ENCODE measurements at places on chromosomes 7 and 10.

DNA sequence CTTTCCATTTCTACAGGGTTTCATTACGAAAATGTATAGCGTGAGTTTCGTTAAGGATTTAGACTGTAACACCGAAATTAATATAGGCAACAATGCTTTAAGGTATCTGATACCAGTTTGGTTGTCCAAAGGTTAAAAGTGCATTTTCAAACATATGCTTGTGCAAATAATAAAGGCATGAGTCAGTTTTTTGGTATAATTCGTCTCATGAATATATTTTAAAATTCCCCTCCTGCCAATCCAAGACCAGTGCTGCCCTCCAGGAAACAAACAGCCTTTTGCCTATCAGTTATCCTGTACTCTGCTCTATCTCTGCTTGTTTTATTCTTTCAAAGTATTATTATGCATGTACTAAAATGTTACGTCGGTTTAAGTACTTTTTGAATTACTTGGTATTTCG is 2.0 kb downstream of the LCOR start:
- no peak for DNase-seq

DNA sequence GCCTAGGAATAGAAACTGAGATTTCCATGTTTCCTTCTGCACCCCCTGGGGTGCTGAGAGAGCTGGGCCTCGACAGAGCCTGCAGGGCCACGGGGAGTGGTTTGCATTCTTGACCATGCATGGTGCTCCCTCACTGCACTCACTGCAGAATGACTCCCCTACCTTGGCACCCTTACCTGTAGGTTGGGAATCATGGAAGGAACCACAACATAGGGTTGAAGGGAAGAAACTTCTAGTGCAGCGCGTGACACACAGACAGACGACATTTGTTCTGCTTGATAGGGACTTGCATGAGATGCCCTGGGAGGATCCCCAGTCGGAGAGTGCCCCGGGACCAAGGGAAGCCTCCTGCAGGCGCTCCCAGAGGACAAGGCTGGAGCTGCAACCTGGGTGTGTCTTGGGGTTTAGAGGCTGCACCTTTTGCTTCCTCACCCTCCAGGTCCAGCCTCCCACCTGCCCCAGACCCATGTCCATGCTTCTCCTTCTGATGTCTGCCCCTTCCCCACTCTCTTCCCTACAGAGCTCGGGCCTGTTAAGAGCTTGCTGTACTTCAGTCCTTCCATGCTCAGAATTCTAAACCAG is 245.2 kb downstream of the ABCA13 start:
- no peak for DNase-seq

DNA sequence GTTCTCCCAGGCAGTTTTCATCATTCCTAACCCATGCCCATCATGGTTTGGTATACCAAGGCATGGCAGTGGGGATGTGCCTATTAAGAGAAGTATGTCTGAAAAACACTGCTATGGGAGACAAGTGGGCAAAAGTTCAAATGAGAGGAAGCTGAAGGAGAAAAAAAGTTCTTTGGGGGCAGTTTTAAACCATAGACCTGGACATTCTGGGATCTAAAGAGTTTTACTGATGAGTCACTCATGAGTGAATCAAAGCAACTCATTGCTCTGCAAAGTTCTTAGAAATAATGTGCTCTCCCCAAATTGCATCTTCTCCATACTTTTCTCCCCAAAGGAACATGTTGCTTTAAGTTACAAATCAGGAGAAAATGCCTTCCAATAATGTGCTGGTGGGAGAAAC is 256.9 kb upstream of the MTPN start:
- DNase-seq = no peak

- no peak for DNase-seq
These were observed 102.6 kb upstream of the NEBL start for GRCh38 chr10:20999699-21000098.

- no peak for DNase-seq
These were observed 52.6 kb downstream of the ADCY1 start for GRCh38 chr7:45626441-45627430.

GRCh38 chr7:81549484-81550016 is 220.3 kb downstream of the HGF start:
- DNase-seq = no peak

DNA sequence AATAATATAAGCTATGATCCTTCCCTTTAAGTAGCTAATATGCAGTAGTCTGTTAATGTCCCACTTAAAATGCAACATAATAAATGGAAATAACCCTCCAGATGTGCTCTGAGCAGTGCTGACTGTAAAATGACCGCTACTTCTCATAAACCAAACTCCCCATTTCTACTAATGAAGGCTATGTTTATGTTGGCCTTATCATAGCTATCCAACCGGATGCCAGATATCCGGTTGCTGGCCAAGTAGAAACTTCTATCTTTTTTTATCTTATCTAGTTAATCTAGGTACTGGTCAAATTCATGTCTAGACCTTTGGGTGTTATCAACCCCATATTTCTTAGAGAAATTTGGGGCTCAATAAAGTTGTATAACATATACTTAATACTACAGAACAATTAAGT is 56.6 kb downstream of the CHRM2 start:
- no peak for DNase-seq

DNA sequence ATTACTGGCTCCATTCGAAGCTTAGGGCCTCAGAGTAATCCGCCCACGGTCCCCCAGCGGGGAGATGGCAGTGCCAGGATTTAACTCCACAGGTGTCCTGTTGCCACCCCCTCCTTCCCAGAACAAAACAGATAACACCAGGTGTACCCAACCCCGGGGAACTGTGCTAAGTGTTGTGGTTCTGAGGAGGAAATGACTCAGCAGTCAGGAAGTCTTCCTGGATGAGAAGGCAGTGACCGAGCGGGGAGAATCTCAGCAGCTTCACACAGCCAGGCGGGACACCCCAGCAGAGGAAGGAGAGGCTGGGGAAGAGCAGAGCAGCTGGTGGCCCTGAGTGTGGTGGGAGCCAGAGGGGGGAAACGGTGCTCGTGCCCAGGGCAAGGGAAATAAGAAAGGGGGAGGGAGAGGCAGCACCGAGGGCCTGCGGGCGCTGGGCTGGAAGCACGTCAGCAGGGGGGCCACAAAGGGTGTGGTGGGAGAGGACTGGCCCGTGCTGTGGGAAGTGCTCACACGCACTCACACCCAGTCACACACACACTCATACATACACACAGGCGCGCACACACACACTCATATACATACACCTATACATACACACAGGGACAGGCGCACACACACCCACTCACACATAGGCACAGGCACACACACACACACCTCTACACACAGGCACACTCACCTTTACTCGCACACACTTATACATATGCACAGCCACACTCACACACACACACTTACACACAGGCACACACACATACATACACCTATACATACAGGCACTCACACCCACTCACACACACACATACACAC is 59.8 kb upstream of the CHST15 start:
- peak; percentile 81 for DNase-seq

- DNase-seq = no peak
These were observed 9.7 kb upstream of the TNKS2 start for GRCh38 chr10:91788527-91788926.

DNA sequence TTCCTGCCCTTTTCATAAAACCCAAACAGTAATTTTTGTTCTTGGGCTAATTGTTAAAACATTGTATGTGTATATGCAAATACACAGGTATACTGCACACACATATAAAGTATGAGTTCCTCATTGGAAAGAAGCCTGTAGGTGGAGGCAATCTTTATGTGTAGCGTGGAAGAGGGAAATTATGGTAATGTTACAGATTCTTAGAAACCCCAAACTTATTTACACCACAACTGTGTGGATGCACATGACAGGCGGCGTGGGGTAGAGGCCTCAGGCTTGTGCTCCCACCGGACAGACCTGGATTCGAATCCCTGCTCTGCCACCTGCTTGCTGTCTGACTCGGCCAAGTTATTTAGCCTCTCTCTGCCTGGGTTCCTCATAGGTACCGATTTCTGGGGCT is 223.0 kb downstream of the CELF2 start:
- no peak for DNase-seq

DNA sequence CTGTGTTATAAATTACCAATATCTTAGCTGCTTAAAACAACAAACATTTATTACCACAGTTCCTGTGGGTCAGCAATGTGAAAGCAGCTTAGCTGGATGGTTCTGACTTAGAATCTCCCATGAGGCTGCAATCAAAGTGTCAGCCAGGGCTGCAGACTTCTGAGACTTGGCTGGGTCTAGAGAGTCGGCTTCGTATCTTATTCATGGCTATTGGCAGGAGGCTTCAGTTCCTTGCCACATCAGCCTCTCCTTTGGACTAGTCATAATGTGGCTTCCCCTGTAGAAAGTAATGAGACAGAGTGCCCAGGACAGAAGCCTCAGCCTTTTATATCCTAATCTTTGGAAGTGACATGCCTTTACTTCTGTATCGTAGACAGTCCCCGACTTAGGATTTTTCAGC is 27.3 kb downstream of the RALA start:
- no peak for DNase-seq

DNA sequence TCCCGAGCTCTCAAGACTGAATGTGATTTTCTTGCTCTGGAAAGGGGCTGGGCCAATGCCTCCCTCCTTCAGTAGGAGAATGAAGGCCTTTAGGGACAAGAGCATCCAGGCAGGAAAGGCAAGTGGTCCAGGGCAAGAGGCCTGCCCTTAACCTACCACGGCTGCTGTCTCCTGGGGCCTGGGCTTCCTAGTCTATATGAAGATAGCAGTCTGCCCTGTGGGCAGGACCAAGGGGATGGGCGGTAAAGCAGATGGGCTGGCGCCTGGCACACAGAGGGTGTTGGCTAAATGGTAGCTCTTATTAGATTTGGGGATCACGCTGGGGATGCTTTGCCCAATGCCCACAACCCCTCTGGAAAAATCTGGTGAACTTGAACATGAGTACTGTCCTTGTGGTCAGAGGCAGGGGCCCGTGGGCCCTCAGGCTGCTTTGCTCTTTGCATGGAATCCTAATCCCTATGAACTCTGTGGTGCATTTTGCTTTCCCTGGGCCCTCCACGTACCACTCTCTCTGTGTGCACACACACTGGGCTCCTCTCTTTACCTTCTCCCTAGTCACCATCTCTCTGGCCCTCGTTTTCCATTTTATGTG is 20.3 kb downstream of the CHAT start:
- no peak for DNase-seq

- no peak for DNase-seq
These were observed 29.5 kb downstream of the ZNF775 start for GRCh38 chr7:150408393-150409299.

- DNase-seq = no peak
These were observed 628 bp downstream of the PARP12 start for GRCh38 chr7:140062118-140062527.

DNA sequence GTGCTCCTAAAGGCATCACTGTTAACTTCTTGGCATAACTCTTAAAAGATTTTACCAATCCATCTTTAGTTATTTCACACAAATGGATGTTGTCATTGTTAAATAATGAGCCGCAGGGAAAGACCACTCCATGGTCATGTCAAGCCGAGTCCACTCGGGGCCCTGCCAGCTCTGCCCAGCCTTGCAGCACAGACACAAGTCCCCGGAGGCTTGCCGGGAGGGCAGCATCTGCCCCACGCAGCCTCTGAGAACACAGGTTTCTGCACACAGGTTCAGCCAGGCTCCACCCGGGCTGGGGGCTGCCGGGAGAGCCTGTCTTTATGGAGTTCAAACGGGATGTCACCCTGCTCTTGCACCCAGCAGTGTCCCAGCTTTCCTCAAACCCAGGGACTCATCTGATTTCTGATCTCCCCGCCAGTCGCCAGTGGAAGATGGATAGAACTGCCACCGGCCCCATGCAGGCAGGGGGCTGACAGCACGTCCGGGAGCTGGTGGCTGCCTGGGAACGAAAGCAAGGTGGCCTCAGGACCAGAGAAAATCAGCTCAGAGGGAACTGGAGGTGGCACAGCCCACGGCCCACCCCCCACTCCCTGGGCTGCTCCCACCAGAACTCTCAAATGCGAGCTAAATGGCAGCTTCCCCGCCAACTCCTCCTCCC is 156.2 kb downstream of the TCERG1L start:
- no peak for DNase-seq

Data from SW 1271 (cell line).